ENCODE measurements at places on chromosomes 13 and 19.

GRCh38 chr13:108743522-108743921 lies 114.1 kb downstream of the MYO16 start:
- no peak for DNase-seq

DNA sequence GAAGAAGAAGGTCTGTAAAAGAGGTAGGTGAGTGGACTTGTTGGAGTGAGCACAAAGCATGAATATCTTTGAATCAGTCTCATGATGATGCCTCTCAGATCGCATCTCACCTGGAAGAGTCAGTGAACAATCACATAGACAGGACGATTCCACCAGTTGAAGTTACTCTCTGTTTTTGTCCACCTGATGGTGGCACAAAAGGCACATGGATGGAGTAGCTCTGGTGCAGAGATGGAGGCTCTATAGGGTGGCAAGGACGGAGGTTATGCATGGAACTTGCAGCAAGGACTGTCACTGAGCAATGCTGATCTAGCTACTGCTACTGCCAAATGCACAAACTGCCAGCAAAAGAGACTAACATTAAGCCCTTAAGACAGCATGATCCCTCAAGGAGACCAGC lies 10.3 kb upstream of the MYCBP2 start:
- DNase-seq: no peak

GRCh38 chr13:40109351-40109844 lies 453.9 kb downstream of the COG6 start:
- DNase-seq: no peak

GRCh38 chr13:109667807-109668291 lies 118.5 kb downstream of the IRS2 start:
- no peak for DNase-seq

DNA sequence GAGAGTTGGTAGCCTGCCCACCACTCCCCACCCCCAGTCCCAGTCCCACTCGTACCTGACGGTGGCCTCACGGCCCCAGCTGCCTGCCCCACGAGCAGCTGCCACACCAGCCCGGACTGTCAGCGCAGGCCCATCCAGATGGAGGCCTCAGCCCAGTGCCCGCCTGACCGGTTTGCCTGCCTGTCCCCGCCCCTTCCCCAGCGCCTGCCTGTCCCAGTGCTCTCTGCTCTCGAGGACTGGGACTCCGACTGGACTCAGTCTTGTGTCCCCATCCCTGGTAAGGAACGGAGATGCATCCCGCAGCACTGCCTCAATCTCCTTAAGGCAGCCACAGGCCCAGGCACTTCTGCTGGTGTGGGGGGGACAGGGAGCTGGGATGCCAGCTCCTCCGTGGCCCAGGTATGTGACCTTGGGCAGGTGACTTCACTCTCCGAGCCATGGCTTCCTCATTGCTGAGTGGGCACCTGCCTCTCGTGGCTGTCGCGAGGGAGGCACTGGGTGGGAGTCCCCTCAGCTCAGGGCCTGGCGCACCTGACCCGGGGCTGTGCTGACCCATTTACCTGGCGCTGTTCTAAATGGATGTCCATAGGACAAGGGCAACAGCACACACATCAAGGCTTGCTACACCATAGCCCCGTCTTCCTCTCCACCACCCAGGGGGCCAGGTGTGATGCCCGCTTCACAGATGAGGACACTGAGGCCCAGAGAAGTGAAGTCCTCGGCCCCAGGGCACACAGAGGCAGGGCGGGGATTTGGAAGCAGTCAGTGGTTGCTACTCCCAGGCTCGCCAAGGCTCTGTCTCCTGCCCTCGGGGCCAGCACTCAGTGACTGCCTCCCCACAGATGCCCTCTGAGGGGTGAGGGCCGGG lies at the start of gene NKPD1:
Gene NKPD1 (minus strand): TSS at position 113 of the 868 bp plus-strand sequence. CDS start 832 bp downstream, outside the sequence.
- DNase-seq: no peak

GRCh38 chr13:74134777-74135325 lies 647 bp upstream of the KLF12 start:
- DNase-seq: no peak

- DNase-seq: no peak
Observed at GRCh38 chr13:44350775-44351504, 22.7 kb upstream of the SERP2 start.

- no peak for DNase-seq
Observed at GRCh38 chr13:19661126-19661525, 27.7 kb downstream of the MPHOSPH8 start.

- DNase-seq: no peak
Observed at GRCh38 chr13:114118086-114118485, 14.3 kb downstream of the RASA3 start.
